Activated gamma-delta T cell treated with anti-CD3 and anti-CD28 coated beads, Interleukin-2, amount 50 U/mL, for 16 hours (primary cell): ENCODE measurements at places on chromosomes 16 and 17.

- no peak for DNase-seq
Observed at GRCh38 chr17:80480248-80480647, 3.8 kb upstream of the NPTX1 start.

GRCh38 chr16:85752511-85753420 lies 1.9 kb upstream of the C16orf74 start:
- no peak for DNase-seq

DNA sequence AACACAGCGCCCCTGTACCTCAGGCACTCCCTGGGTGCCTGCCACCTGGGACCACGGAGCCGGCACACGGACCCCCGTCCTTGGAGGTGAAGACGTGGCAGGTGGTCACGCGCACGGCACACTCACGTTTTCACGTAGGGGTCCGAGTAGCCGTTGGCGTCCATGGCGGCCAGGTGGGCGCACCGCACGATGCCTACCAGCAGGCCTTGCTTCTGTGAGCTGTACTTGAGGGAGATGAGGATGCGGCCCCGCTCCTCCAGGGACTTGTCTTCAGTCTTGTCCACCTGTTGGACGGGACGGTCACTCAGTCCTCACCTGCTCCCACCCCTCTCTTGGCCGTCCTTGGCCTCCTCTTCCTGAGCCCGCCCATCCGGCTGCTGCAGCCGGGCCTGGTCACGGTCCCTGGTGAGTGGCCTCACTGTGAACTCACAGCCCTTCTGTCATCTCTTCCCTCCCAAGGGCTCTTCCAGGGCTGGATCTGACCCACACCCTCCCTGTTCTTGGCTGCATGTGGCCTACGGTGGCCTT lies 18.8 kb downstream of the SCGB1C2 start:
- no peak for DNase-seq

DNA sequence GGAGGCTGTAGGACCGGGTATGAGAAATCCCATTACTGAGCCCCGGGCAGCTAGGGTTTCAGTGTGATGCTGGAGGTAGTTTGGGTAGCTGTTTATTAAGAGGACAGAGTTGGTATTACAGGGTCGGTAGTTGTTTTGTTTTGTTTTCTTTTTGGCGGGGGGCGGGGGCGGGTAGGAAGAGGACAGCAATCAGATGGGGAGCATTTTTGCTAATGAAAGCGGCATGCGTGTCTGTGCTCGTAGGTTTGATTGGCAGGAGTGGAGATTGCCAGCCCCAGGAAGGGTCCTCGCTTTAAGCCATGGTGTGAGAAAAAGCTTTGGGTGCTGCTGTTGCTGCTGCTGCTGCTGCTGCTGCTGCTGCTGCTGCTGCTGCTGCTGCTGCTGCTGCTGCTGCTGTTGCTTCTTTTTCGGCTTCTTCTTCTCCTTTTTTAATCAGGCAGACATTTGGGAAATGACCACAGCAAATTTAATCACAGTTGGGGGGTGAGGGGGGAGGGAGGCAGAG lies 498.5 kb upstream of the ZFHX3 start:
- DNase-seq: no peak
